ENCODE measurements at places on chromosomes 1 and 21.

- DNase-seq, result no peak
Observed at GRCh38 chr1:79079770-79080169, 73.2 kb upstream of the ADGRL4 start.

DNA sequence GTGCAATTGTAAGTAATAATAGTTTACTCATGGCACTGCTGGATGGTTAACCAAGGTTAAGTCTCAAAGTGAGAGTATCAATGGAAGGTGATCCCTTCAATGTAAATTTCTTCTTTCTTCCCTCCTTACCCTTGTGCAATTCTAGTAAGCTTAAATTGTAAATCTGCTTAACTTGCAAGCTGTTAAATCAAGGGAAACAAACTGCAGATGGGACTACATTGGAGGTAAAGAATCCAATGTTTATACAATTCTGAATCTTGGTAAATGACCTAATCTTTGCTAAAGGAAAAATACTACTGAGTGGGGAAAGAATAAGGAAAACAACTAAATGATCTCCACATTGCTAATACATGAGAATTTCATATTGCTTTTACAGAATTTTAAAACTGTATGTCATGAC is 6.7 kb upstream of the CD55 start:
- no peak for DNase-seq

DNA sequence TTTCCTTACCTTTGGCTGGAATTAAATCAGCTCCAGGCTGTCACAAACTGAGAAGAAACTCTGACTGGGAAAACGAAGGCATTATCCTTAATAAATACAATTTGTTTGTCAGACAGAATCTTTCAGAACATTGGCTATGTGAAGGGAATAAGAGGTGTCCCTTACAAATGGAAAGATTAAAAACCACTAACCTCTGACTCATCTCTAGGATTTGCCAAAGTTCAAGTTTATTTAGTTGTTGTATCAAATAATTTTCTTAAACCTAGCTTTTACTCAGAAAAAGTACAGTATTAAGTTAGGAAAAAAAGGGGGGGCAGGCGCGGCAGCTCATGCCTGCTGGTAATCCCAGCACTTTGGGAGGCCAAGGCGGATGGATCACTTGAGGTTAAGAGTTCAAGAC is 15.7 kb downstream of the SERTAD4 start:
- DNase-seq, result no peak

DNA sequence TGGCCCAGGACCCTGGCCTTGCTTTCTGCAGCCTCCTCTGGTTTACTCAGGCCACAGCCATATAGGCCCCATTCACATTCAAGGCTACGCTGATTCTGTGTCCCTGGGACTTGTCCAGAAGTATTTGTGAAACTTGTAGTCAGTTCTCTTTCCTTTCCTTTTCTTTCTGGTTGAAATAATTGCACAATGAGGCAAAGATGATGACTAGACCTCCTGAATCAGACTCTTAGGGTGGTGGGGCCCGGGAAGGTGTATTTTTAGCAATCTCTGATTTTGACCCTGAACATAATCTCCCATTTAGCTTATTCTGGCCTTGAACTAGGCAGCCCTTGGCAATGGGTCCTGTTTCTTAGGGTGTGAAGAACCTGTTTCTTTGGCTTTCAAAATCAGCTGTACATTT is 39.9 kb downstream of the STUM start:
- DNase-seq, result no peak

DNA sequence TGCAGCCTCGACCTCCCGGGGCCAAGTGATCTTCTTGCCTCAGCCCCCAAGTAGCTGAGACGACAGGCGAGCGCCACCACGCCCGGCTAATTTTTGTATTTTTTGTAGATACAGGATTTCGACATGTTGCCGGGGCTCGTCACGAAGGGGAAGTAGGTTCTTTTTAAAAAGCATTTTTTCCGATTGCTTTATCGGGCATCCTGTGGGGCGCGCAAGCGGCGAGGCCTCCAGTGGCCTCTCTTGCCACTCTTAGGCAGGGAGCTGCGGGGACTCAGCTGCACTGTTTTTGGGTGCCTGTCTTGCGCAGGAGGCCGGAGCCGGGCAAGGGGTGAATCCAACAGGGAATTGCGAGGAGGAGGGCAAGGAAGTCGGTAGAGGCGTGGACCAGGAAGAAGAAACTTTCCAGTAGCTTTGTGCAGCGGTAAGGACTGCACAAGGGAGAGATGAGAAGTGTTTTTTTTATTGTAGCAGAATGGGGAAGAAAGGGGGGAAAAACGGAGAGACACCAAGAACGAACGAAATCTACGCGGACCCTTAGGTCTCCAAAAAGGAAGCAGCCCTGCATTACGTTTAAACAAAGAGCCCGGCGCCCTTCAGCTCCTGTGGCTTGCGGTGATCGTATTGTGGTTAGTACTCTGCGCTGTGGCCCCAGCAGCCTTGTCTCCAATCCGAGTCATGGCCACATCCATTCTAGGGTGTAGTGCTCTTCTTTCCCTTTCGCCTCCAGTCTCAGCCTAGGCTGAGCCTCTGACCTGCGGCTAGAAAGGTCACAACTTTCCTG is 164.8 kb downstream of the PPIAL4G start:
- DNase-seq, result peak; percentile 65

- DNase-seq, result no peak
Observed at GRCh38 chr1:235972311-235972689, 92.6 kb downstream of the NID1 start.

DNA sequence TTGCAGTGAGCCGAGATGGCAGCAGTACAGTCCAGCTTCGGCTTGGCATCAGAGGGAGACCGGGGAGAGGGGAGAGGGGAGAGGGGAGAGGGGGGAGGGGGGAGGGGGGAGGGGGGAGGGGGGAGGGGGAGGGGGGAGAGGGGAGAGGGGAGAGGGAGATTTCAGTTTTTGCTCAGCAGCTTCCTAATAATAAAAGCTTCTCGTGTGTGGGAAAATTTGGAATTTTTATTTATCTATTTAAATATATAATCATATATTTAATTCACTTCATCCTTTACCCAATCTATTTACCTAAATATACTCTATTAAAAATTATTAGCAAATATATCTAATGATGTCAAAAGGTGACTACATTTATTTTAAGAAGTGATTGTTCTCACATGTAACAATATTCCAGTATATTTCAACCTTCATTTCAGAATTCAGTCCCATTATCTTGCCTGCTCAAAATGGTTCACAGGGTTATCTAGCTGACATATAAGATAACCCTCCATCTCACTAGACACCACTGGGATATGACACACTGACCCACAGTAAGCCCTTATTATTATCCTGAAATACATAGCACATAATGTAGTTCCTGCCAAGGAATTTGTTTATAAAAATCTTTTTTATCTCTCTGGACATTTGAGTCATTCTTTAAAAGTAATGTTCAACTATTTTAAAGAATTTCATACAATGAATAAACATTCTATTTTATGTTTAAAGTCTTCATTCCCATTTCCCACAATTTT is 105.9 kb downstream of the GPATCH2 start:
- no peak for DNase-seq

GRCh38 chr21:42983103-42983502 is 8.7 kb downstream of the PKNOX1 start:
- DNase-seq, result no peak

DNA sequence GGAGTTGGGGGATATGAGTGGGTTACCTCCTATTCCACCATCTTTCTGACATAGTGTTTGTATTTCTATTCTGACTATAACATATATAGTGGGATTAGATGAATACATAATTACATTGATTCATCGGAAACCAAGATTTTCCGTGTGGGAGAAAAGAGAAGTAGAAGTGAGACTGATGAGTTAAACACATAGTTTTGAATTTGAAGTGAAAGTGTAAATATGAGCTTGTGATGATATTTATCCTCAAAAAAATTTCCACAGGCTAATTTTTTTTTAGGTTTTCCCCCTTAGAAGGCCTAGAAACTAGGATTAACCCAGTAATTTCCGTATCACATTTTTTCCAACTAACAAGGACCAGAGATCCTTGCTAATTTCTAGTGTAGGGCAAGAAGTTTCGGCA is 6.9 kb downstream of the CD1B start:
- no peak for DNase-seq

GRCh38 chr1:94411237-94411636 is 7.0 kb upstream of the ABCD3 start:
- no peak for DNase-seq

DNA sequence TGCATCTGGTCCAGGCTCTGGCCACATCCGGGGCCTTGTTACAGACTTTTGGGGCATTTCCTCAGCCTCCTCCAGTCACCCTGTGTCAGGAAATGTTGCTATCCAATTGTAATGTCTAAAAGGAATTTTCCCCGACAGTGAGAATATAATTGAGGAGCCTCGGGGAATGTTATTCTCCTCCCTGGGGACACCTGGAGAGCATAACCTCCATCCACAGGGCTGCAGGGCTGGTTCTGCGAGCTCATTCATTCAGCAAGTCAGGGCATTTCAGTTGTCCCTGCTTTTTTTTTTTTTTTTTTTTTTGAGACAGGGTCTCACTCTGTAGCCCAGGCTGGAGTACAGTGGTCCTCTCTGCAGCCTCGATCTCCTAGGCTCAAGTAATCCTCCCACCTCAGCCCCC is 72.6 kb downstream of the MDM4 start:
- DNase-seq, result no peak

- no peak for DNase-seq
Observed at GRCh38 chr1:219031809-219032208, 141.9 kb upstream of the LYPLAL1 start.

DNA sequence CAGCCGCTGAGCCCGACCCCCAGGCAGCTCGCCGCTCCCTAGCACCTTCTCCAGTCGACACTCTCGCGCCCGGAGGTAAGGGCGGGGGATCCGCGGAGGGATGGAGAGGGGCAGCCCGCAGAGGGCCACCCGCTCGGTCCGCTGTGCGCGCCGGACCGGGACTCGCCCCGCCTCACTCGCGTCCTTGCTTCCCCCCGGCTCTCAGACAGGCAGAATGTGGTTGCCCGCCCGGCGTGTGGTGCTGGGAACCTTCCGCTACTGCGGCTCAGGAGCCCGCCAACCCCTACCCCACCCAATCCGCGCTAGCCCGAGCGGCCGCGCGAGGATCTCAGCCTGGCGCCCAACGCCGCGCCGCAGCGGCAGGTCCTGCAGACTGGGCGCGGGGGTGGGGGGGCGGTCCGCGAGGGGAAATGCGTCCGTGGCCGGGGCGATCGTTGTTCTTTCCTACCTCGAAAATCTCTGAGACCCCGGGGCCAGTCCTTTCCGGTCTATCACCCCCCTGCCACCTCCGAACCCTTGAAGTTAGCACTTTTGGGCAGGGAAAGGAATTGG is 404 bp downstream of the LRRC8C start:
- peak; percentile 65 for DNase-seq

DNA sequence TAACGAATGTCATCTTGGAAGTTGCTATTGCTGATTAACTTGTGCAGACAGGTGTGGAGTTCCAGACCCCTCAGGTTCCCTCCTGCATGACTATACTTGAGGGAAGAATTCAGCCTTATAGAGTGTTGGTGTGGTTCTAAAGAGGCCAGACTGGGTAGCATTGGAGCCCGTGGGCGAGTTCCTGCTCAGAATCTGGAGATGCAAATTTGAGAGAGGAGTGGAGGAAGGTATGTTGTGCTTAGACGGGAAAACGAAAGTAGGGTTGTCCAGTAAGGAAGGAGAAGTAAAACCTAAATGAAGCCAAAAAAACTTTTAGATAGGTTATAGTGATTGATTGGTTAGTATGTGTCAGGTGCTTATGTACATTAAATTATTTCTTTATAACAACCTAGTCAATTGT is 79.2 kb downstream of the ZNF326 start:
- DNase-seq, result no peak

GRCh38 chr1:151106894-151107293 is 36.3 kb downstream of the GABPB2 start:
- no peak for DNase-seq
